Mammary microvascular endothelial cell (primary cell): ENCODE measurements at places on chromosomes 12 and 14. TPM values are rescaled to one million over a fixed set of nuclear protein-coding genes. Genes with fewer than 3 reads are reported as not detected.

The TTC6 gene
- not detected in 2 replicates for total RNA-seq

The FAM181A gene
- total RNA-seq, result not detected in 2 replicates

The KCNMB4 gene
- under 0.01 and 0.05 TPM in 2 replicates for total RNA-seq

The SERPINA12 gene
- total RNA-seq, result not detected in 2 replicates

The SLC8A3 gene
- not detected in 2 replicates for total RNA-seq

The FBLN5 gene
- total RNA-seq, result 0.15 and 1.6 TPM in 2 replicates

The SMCO3 gene
- 0.20 TPM in 1 of 2 replicates, not detected in the other for total RNA-seq

The STAC3 gene
- total RNA-seq, result not detected in 2 replicates

The SIRT4 gene
- total RNA-seq, result 0.59 and 0.67 TPM in 2 replicates

The PLD4 gene
- not detected in 2 replicates for total RNA-seq

The ABCB9 gene
- total RNA-seq, result 8.3 and 13.0 TPM in 2 replicates

The TSPAN9 gene
- 30.2 and 35.8 TPM in 2 replicates for total RNA-seq

The SIX1 gene
- 0.30 TPM in 1 of 2 replicates, not detected in the other for total RNA-seq

The ACAD10 gene
- 12.7 and 13.7 TPM in 2 replicates for total RNA-seq

The PAN2 gene
- total RNA-seq, result 5.5 and 7.4 TPM in 2 replicates

The KCNC2 gene
- not detected in 2 replicates for total RNA-seq

The EIF2S3B gene
- 0.59 and 0.67 TPM in 2 replicates for total RNA-seq

The SIVA1 gene
- 357 and 399 TPM in 2 replicates for total RNA-seq

The OVCH1 gene
- total RNA-seq, result not detected in 2 replicates

The PTPRO gene
- total RNA-seq, result 0.10 TPM in 1 of 2 replicates, not detected in the other

The MON2 gene
- 10.2 and 18.9 TPM in 2 replicates for total RNA-seq

The LALBA gene
- total RNA-seq, result not detected in 2 replicates

The NABP2 gene
- total RNA-seq, result 41.6 and 57.6 TPM in 2 replicates

The BRF1 gene
- total RNA-seq, result 28.6 and 37.2 TPM in 2 replicates

The CLEC6A gene
- total RNA-seq, result not detected in 2 replicates

The CAPZA3 gene
- total RNA-seq, result not detected in 2 replicates

The ABCD2 gene
- total RNA-seq, result not detected in 2 replicates

The BEST3 gene
- total RNA-seq, result not detected in 2 replicates

The AVPR1A gene
- total RNA-seq, result not detected in 2 replicates

The KCTD10 gene
- total RNA-seq, result 54.8 and 64.8 TPM in 2 replicates

The PPP2R5E gene
- total RNA-seq, result 15.1 and 19.0 TPM in 2 replicates

The PSMC1 gene
- 226 and 235 TPM in 2 replicates for total RNA-seq

The RGS6 gene
- not detected in 2 replicates for total RNA-seq

The FAM222A gene
- 1.0 and 1.1 TPM in 2 replicates for total RNA-seq

The WIF1 gene
- total RNA-seq, result not detected in 2 replicates

The TPPP2 gene
- total RNA-seq, result not detected in 2 replicates

The IFNG gene
- total RNA-seq, result not detected in 2 replicates

The TGFB3 gene
- 0.74 and 1.6 TPM in 2 replicates for total RNA-seq

The ATL1 gene
- 5.1 and 6.4 TPM in 2 replicates for total RNA-seq

The AICDA gene
- not detected in 2 replicates for total RNA-seq

The MYO1H gene
- total RNA-seq, result not detected in 2 replicates

The GYS2 gene
- total RNA-seq, result not detected in 2 replicates

The FSCB gene
- not detected in 2 replicates for total RNA-seq

The KRT82 gene
- total RNA-seq, result not detected in 2 replicates

The PGF gene
- total RNA-seq, result 92.6 and 124 TPM in 2 replicates

The TCL1B gene
- not detected in 2 replicates for total RNA-seq

The KIAA0586 gene
- total RNA-seq, result 28.6 and 36.5 TPM in 2 replicates

The LRIG3 gene
- total RNA-seq, result 17.3 and 17.4 TPM in 2 replicates

The NOP9 gene
- 25.0 and 27.2 TPM in 2 replicates for total RNA-seq

The TMEM119 gene
- total RNA-seq, result 0.94 TPM in 1 of 2 replicates, not detected in the other

The B4GALNT3 gene
- total RNA-seq, result 0.13 TPM in 1 of 2 replicates, not detected in the other

The HSPA2 gene
- total RNA-seq, result 2.2 and 3.6 TPM in 2 replicates

The EML5 gene
- 0.05 and 0.13 TPM in 2 replicates for total RNA-seq

The PTPRB gene
- 53.5 and 63.4 TPM in 2 replicates for total RNA-seq

The HOXC9 gene
- total RNA-seq, result not detected in 2 replicates

The SLC38A2 gene
- 202 and 216 TPM in 2 replicates for total RNA-seq
